Stimulated activated CD4-positive, alpha-beta T cell treated with anti-CD3 and anti-CD28 coated beads, Interleukin-15, amount 100 ng/mL, for 24 hours (primary cell): ENCODE measurements at places on chromosomes 5 and 9.

DNA sequence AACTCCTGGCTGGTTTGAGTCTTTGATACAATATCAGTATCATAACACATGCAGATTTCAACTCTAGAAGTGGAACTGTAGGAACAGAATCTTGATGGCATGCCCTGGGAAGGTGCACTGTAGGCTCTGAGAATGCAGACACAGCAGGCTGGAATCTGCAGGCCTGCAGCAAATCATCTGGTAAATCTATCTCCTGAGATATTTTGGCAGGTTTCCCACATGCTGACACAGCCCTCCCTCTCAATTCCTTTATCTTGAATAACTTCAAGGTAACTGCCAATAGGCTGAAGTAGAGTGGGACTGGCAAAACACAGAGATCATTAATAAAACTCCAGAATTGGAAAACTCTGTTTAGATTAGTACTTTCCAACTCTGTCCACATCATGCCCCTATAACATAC is 177.8 kb upstream of the PCSK5 start:
- DNase-seq, result no peak

DNA sequence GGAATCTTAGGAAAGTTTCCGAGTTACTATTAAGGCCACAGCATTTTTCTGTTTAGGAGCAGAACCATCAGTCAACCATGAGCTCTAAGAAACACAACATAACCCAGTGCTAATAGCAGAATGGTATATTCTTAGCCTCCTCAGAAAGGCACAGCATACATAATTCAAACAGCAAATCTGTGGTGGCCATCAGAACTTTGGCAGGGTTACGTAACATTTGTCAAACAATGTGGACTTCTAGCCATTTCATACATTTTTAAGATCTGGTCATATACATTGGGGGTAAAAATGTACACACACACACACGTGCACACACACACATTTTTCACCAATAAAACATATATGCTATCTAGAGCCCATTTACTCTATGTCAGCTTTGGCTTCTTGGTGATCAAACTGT is 225.2 kb downstream of the GNA14 start:
- no peak for DNase-seq

GRCh38 chr5:1492757-1493156 is 31.0 kb downstream of the LPCAT1 start:
- DNase-seq, result no peak

GRCh38 chr5:123455640-123456039 is 32.4 kb upstream of the CEP120 start:
- no peak for DNase-seq

GRCh38 chr5:132684922-132685720 is 11.3 kb downstream of the IL4 start:
- no peak for DNase-seq

GRCh38 chr5:89878140-89879132 is 531.1 kb downstream of the CETN3 start:
- no peak for DNase-seq

GRCh38 chr9:4315582-4316215 is 15.8 kb upstream of the GLIS3 start:
- DNase-seq, result peak; percentile 83

DNA sequence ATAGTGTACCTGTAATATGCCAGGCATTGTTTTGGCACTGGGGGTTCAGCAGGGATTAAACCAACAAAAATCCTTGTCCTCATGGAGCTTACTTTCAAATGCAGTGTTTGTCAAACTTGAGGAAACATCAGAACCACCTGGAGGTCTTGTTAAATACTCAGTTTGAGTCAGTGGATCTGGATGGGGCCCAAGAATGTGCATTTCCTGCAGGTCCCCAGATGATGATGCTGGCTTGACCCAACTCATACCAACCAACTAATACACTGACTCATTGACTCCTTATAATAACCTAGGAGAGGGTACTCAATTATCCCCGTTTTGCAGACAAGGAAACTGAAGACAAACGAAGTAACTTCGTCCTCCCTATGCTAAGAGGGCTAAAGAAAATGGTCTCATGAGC is 11.3 kb downstream of the WWC1 start:
- DNase-seq, result no peak
